ENCODE measurements at places on chromosomes 13 and 19.

- no peak for DNase-seq
Measured at GRCh38 chr19:38388349-38389100, at the start of gene SPRED3. Gene SPRED3, plus strand, starts transcription at chr19:38388697. Its CDS starts 1,606 bp downstream, at chr19:38390303.

- DNase-seq, result peak; percentile 53
Measured at GRCh38 chr19:39372047-39372802, 18.7 kb downstream of the PAF1 start.

DNA sequence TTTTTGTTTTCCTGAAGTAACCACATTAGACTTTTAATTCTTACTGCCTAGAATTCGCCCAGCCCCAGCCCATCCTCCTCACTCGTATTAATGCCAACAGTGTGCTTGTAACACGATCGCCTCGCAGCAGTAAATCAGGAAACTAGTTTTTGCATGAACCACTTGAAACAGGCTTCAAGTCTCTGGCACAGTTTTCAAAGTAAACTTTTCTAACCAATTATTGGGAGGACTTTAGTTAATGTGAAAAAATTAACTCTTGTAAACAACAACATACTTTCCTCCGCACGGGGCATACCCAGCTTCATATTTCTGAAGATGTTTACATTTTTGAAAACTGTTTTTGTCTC lies 39.2 kb downstream of the TNFRSF19 start:
- DNase-seq, result no peak

GRCh38 chr13:102003848-102004570 lies 397.8 kb downstream of the FGF14 start:
- DNase-seq, result no peak

- DNase-seq, result no peak
Measured at GRCh38 chr19:12641456-12641855, 25.1 kb downstream of the MAN2B1 start.

DNA sequence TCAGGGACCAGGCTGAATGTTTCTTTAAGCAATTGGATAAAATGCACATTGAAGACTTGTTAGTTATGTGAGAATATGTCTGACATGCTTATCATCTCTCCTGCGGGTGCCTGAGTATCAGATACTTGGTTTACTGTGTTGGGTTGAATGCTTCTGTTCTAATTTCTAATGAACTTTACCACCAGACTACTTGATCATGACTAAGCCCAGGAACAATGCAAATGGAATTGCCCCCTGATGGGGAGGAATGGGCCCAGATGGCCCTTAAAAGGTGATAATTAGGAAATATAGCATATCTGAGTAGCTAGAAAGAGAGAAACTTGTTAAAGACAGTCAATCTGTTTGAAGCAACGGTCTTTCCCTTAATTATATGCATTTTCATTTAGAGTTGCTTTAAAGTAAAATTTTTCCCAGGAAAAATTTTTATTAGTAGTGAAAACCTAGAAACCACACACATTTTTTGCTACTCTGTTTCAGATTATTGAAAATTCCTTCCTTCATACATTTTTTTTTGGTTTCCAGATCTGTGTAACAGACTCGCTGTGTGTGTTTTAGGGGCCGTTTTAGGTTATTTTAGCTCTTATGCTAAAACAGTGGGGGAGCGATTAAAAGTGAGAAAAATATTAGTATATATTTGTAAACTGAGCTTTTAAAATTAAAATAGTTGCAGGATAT lies 186.6 kb downstream of the TM9SF2 start:
- no peak for DNase-seq

GRCh38 chr19:1520203-1520780 lies 3.6 kb upstream of the PLK5 start:
- DNase-seq, result no peak

DNA sequence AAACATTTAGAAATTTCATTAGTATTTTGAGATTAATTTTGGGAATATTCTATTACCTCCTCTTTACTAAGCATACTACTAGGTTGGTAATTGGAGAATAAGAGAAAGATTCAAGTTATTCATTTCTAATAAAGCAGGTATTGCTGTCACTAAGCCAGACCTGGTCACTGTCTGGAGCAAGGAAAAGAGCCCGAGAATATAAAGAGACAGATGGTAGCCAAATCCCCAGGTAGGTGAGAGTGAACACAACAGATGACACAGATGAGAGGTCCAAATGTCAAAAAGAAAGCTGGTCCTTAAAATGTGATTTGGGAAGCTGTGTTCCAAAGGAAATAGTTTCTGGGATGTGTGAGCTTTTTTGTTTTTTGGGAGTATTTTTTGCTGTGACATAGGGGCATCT lies 128.6 kb downstream of the ZNF100 start:
- no peak for DNase-seq

DNA sequence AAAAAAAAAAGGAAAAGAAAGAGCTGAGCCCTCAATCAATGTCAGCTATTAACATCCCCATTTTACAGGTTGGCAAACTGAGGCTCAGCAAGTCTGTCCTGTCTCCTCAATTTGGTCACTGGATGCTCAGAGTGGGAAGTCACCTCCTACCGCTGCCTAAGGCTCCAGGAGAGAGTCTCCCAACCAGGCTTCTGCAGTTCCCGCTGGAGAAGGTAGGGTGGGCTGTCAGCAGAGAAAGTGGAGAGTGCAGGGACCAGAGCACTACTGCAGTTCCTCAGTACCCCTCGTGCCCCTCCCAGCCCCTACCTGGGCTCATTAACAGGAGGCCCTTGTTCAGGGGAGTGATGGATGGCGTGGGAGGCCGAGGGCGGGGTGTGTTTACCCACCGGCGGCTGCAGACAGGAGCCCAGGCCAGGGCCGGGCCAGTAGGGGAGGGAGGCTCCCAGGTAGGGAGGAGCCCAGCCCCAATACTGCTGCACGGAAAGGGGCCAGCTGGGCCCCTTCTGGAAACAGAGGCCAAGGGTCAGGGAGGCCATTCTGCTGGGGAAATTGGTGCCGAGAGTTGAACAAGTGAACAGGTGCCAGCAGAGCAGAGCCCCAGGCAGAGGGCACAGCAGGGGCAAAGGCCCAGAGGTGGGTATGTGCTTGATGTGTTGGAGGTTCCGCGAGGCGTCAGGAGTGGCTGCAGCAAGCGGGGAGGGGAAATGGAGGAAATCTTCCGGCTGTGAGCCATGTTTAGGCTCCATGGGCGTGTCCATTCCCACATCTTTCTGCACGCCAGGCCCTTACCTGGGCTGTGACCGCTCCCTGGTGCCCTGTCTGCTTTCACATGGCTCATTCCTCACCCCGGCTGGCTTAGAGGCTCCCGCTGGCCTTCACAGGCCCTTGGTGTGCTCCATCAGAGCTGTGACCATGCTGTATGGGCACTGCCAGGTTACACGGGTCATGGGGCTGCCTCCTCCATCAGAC lies 7.6 kb upstream of the COMP start:
- DNase-seq, result no peak

GRCh38 chr13:48634636-48635035 lies 19.1 kb upstream of the CYSLTR2 start:
- no peak for DNase-seq

- no peak for DNase-seq
Measured at GRCh38 chr19:29325241-29325975, 112.5 kb upstream of the UQCRFS1 start.

GRCh38 chr13:66222926-66223325 lies 1007.2 kb downstream of the PCDH9 start:
- no peak for DNase-seq

GRCh38 chr13:43661161-43661830 lies 125.5 kb downstream of the ENOX1 start:
- DNase-seq, result no peak

DNA sequence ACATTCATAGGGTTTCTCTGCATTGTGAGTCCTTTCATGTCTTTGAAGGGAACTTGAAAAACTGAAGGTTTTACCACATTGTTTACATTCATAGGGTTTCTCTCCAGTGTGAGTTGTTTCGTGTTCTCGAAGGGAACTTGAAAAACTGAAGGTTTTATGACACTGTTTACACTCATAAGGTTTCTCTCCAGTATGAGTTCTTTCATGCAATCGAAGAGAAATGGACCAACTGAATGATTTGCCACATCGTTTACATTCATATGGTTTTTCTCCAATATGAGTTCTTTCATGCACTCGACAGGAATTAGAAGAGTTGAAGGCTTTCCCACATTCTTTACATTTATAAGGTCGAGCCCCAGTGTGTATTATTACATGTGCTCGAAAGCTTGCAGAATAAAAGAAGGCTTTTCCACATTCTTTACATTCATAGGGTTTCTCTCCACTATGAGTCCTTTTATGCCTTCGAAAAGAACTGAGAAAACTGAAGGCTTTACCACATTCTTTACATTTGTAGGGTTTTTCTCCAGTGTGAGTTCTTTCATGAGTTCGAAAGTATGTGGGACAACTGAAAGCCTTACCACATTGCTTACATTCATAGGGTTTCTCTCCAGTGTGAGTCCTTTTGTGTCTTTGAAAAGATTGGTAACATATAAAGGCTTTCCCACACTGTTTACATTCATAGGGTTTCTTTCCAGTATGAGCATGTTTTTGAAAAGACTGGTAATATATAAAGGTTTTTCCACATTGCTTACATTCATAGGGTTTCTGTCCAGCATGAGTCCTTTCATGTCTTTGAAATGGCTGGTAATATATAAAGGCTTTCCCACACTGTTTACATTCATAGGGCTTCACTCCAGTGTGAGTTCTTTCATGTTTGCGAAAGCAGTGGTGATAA lies 20.7 kb downstream of the ZNF14 start:
- no peak for DNase-seq

GRCh38 chr13:61258185-61258584 lies 157.5 kb downstream of the PCDH20 start:
- no peak for DNase-seq

- DNase-seq, result no peak
Measured at GRCh38 chr13:96947343-96947910, 46.8 kb downstream of the OXGR1 start.

DNA sequence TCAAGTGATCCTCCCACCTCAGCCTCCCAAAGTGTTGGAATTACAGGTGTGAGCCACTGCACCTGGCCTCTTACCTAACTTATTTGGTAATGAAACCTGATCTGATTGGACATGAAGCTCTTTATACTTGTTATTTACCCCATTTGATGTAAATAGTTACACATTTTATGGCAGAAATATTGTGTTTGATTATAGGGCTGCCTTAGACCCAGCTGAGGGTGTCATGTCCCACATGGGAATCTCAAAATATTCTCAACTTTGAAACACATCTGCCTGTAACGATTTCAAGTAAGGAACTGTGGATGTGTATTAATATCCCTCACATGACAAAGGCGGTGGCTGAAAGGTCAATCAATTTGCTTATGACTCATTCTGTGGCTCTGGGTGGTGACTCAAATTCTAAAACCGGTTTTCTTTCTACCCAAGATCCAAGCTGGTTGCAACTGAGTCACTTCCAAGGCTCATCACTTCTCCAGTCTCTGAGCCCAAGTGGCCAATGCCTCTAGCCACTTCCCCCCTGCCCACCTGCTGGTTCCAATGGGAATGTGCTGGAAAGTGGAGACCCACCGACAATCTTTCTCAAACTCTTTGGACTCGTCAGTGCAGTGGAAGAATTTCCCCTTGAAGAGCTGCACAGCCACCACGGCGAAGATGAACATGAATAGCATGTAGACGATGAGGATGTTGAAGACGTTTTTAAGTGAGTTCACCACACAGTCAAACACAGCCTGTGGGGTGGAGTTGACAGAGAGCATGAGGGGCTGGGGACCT lies 110.9 kb downstream of the IER2 start:
- no peak for DNase-seq

DNA sequence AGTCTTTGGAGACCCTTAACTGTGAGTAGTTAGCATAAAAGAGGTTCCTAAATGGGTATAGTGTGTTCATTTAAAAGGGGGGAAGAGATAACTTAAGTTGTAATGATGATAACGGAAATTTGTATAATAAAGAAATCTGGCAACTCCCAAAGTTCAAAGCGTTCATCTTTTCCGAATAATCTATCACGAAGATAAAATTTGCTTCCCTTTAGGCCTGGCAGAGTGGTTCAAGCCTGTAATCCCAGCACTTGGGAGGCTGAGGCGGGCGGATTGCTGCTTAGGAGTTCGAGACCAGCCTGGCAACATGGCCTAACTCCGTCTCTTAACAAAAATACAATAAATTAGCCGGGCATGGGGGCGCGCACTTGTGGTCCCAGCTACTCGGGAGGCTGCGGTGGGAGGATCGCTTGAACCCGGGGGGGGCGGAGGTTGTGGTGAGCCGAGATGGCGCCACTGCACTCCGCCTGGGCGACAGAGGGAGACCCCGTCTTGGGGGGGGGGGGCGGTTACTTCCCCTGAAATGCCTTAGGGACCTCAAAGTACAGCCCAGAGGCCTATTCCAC lies 934 bp downstream of the N4BP2L2 start:
- DNase-seq, result no peak

DNA sequence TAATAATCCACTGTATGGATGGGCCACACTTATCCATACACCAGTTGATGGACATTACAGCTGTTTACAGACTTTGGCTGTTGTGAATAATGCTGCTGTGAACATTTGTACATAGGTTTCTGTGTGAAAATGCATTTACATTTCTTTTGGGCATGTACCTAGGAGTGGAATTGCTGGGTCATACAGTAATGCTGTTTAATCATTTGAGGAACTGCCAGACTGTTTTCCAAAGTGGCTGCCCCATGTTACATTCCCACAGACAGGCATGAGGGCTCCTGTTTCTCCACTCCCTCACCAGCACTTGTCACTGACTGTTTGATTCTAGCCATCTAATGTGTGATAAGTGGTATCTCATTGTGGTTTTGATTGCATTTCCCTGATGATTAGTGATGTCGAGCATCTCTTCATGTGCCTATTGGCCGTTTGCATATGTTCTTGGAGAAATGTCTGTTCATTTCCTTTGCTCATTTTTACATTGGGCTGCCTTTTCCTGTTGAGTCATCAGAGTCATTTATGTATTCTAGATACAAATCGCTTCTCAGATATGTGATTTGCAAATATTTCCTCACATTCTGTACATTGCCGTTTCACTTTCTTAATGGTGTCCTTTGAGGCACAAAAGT lies 12.8 kb downstream of the TMEM255B start:
- no peak for DNase-seq

GRCh38 chr19:920051-920864 lies 3.1 kb downstream of the KISS1R start:
- DNase-seq, result no peak

GRCh38 chr13:114229506-114229905 lies 5.2 kb upstream of the CDC16 start:
- DNase-seq, result no peak

GRCh38 chr19:40605216-40605971 lies 4.2 kb downstream of the LTBP4 start:
- DNase-seq, result no peak

GRCh38 chr13:63497601-63498000 lies 2082.0 kb upstream of the PCDH20 start:
- no peak for DNase-seq
